ENCODE measurements at places on chromosomes 16 and 17.

GRCh38 chr16:57906382-57907316, 64.3 kb downstream of the CNGB1 start:
- no peak for DNase-seq

DNA sequence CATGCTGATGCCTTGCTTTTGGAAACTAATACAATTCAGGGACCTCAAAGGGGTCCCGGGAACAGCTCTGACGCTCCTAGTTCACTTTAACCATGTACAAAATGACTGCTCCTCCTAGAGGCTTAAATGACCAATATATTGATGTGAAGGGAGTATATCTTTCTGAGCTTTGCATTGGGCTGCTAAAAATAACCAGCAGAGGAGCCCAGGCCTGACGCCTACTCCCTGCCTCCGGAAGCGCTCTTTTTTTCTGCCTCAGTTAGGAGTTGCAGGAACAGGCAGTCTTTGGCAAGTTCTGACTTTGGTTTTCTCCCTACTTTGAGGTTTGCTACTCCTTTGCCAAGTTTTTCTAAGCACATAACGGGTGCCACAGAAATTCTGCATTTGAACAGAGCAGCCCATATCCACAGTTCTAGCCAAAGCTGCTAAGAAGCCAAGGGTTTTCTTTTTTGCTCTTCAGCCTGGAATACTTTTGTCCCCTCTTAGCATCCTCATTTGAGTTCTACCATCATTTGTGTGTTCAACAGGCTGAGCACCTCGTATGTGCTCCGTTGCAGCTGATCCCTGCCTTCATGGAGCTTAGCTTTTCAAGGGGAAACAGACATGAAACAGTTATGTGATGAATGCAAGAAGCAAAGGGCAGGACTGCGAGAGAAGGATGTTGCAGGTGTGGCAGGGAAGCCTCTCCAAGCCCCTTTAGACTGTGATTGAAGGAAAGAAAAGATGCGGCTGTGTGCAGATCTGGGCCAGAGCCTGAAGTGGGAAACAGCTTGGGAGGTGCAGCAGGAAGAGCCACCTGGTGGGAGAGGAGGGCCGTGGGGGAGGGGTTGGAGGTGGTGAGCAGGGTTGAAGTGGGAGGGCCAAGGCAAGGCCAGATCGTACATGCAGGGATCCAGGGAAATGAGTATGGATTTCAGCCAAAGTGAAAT, 2.8 kb upstream of the NAGPA start:
- DNase-seq: no peak

GRCh38 chr17:30113213-30113612, 3.4 kb upstream of the NSRP1 start:
- DNase-seq: no peak

DNA sequence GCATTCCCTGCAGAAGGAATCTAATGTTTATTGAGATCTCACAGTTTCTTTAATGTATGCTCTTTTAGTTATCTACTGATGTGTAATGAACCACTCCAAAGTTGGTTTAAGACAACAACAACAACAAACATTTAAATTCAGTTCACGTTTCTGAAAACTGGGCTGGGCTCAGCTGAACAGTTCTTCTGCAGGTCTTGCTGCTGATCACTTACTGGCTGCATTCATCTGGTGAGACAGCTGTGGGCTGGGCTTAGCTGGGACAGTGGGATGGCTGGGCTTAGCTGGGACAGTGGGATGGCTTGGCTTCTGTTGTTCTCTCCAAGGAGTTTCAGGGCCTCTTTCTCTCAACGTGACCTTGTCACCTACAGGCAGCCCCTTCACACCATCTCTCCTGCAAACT, 544.3 kb upstream of the CDH5 start:
- no peak for DNase-seq

- DNase-seq: no peak
Observed at GRCh38 chr16:72256398-72257066, 84.6 kb upstream of the PMFBP1 start.

GRCh38 chr16:557463-558297, 2.5 kb upstream of the PRR35 start:
- DNase-seq: no peak

DNA sequence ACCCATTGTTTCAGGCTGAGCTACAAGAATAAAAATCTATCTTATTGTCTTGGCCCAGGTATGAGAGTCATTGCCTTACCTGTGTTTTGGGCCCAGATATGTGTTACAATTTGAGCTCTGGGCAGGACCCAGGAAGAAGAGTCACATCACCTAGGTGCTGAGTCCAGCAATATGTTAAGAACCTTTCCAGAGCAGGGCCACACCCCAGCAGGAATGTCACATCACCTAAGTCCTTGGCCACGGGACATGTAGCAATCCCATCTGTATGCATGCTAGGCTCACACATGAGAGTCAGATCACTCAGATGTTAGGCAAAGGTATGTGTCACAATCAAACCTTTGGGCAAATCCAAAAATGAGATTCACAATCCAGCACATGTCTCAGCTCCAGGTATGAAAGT, 2103.5 kb downstream of the TP53TG3F start:
- no peak for DNase-seq

DNA sequence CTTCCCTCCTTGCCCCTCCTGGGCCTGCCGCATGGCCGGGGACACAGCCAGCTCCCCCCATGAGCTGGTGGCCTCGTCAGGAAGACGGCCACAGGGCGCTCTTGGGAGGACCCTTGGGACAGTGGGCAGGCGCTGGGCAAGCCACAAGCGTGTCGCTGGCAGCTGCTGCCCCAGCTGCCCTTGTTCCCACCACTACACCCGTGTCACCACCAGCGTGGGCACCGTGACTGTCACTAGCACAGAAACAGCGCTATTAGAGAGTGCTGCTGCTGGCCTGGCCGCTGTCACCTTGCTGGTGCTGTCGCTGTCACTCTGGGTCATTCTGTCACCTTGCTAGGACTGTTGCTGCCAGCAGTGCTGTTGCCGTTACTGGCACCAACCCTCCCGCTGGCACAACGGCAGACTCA, 47.2 kb downstream of the ZFPM1 start:
- DNase-seq: no peak

- no peak for DNase-seq
Observed at GRCh38 chr17:28711723-28712031, at the start of gene PROCA1. PROCA1 (minus strand) TSS chr17:28711888; CDS start chr17:28711660, 228 bp downstream.

- no peak for DNase-seq
Observed at GRCh38 chr16:56618138-56618537, 7.4 kb upstream of the MT1E start.

DNA sequence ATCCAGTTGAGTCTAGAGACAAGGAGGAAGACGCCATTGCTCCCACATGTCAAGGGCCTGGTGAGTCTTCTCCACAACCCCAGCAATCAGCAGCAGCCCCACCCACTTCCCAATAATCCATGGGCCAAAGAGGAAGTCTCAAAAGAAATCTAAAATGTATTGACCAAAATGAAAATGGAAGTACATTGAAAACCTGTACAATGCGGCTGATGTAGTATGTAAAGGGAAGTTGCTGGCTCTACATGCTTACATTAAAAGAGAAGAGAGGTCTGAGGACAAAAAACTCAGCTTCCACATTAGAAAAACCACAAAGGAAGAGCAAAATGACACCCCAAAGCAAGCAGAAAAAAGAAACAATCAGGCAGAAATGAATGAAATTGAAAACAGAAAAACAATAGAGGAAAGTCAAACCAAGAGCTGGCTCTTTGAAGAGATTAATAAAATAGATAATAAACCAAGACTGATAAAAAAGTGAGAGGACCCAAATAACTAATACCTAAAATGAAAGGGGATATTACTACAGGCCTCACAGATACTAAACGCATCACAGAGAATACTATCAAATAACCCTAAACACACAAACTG, 100.6 kb upstream of the METRNL start:
- no peak for DNase-seq

DNA sequence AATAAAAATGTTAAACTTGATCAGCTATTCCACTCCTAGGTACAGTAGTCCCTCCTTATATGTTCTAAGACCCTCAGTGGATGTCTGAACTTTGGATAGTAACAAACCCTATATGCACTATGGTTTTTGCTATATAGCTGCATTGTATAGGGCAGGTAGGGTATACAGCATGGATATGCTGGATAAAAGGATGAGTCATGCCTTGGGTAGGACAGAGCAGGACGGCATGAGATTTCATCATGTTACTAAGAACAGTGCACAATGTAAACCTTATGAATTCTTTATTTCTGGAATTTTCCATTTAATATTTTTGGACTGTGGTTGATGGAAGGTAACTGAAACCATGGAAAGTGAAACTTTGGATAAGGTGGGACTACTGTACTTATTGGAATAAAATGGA, 235.1 kb downstream of the CEP112 start:
- DNase-seq: no peak
